Tibial nerve (tissue), 4 donors: ENCODE measurements at places on chromosomes 3 and 15. TPM values are rescaled to one million over a fixed set of nuclear protein-coding genes. Genes with fewer than 3 reads are reported as not detected.

Gene RSL24D1
- total RNA-seq: 72.3 TPM

GRCh38 chr3:14007006-14007405 lies 117.7 kb downstream of the CHCHD4 start:
- no peaks in the 10 kb centered on the region for H3K36me3 ChIP-seq
- no peaks in the 10 kb centered on the region for H3K27me3 ChIP-seq

DNA sequence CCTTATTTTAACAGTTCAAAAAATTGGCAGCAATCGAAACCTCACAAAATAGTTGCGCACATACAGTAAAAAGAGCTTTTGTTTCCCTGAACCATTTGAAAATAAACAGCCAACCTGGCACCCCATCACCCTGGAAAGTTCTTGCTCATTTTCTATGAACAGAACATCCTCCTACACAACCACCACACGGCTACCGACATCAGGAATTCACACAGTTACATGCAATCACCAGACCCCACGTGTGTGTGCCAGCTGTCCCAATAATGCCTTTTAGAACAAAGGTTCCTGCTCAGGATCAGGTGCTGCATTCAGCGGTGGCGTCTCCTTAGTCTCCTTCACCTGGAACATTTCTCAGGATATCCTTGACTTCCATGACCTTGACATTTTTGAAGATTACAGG lies 186.5 kb downstream of the KLF13 start:
- no peaks in the 10 kb centered on the region for H3K36me3 ChIP-seq
- no peak overlapping the region for H3K4me3 ChIP-seq
- no peak for DNase-seq
- H3K4me1 ChIP-seq: no peaks in the 10 kb centered on the region
- H3K27me3 ChIP-seq: no peaks in the 10 kb centered on the region

Gene CNTN4
- 106 TPM for total RNA-seq

Gene FEZF2
- not detected for total RNA-seq
